CD4-positive, alpha-beta T cell treated with Interleukin-6 at 100 ng/mL for 8 hours (primary cell): ENCODE measurements at places on chromosomes 7 and 10.

DNA sequence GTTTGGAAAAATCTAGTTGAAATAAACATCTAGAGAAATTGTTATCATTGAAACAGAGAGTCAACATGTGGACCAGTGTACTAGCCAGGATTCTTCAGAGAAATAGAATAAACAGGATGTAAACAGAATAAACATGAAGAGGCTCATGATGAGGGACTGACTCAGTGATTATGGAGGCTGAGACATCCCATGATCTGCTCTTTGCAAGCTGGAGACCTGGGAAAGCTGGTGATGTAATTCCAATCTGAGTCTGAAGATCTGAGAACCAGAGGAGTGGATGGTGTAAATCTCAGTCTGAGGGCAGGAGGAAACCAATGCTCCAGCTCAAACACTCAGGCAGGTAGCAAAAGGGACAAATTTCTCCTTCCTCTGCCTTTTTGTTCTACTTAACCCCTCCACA, 62.9 kb upstream of the FAM180A start:
- DNase-seq, result no peak

DNA sequence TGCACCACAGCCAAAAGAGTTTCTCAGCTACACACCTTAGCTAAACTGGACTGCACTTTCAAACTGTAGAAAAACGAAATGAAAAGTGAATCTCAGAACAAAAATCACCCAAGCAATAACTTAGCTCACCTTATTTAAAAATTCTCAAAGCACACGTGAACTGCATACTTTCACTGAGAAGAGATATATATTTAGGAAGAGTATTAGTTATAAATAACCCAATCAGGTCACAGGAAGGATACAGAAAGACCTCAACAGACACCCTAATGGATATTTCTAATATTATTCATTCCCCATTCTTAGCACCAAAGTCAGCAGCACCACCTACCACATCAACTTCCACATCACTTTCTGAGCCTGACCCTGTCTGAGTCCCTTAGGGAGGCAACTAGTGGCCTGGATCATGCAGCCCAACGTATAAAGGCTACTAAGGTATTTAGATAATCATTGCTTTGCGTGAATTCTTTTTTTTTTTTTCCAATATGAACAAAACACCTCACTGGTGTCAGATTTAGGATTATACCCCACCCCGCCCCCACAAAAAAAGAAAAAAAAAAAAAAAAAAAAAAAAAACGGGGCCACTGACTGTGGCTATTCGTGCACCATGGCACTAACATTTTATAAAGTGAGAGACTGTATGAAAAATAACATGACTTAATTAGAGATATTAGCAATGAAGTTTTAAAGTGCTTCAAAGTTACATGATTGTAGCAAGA, 2.6 kb downstream of the ABI1 start:
- no peak for DNase-seq

GRCh38 chr7:19145434-19146115, 354 bp upstream of the FERD3L start:
- no peak for DNase-seq

DNA sequence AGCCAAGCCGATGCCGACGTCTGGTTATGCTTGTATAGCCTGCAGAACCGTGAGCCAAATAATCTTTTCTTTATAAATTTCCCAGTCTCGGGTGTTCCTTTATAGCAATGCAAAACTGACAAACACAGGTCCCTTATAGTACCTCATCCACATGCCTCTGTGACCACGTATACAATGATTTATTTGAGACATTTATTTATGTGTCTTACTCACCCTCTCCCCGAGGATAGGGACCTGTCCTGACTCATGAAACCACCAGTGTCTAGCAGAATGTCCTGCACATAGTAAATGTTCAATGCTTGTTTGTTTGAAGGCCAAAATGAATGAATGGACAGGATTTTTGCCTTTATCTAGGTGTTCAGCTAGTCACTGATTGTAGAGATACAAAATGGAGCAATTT, 147.9 kb upstream of the FZD8 start:
- no peak for DNase-seq

DNA sequence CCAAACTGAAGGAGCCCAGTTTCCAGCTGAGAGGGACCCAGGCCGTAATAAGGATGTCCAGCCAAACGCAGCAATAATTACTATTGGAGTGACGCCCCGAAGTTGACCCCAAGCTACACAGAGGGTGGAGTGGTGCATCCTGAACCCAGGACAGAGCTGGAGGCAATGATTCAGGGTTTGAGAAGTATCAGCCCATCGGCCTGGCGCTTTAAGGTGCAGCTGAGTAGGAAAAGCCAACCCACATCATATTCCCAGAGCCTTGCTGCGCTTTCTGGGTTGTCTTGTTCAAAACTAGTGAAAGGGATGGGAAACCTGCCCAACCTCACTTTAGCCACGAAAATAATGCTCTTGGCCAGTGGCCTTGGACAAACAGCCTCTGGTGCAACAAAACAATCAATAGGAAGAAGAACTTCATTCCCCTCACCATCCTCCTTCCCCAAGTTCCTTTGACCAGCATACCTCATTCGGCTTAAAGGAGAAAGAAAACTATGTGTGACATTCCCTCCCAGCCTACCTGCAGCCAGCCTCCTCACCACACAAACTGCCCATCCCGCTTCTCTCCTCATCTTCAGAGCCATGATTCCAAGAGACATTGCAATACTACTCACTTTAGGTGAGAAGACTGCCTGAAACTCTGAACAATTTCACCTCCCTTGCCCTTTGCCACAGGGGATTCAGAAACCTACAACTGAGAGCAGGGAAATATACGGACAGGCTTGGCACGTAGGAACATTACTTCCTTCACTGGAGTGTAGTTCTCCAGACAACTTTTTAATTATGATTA, 217.2 kb upstream of the MKLN1 start:
- DNase-seq, result no peak

DNA sequence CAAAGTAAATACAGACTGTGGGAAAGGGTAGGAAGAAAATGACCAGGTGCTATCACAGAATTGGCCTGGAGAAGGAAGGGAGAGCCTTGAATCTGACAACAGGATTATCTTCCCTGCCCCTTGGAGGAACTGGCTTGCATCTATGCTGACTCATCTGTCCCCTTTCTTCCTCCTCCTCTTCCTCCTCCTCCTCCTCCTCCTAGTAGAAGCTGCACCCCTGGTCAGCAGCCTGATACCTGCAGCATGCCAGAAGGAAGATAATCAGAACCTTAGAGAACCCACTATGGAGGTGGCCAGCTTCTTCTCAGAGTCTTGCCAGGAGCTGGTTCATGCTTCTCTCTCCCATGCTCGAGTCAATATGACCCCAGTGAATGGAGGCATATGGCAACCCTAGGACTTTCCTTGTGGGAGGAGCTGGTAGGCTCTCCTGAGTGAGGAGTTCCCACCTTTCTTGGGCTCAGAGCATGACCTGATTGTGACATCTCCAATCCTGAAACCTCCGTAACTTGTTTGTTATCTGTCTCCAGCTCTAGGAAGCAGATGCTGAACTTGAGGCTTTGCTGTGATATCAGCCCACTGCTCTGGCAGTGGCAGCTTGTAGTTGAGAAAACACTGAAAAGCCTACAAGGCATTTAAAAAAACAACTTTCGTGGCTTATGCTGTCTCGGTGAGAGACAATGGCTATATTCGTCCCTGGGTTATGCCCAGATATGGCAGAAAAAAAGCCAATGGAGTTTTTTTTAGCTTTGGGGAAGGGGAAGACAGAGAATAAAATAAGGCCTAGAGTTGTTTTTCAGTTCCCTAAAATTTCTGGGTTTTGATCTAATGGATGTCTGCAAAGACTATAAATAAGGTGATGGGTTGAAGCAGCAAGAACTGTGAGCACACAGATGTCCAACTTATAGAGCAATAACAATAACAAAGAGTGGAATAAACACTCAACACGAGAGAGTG, 60.6 kb downstream of the CDHR3 start:
- no peak for DNase-seq

DNA sequence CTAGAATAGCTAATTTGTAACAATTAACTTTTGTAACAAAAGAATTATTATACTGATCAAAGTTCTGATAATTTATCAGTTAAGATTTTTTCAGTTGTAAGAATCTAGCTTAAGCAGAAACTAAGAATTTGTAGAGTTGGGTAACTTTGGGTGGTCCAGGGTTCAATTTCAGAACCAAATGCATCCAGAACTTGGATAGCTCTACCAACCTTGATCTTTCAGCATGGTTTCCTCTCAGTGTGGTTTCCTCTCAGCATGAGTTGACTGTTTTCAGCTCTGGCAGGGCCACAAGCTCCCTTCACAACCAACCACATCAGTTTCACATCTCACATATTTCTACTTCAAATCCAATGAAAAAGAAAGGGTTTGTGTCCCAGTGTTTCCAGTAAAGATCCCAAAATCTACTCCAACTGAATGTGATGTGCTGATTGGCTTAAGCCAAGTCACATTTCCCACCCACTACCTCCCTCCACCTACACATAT, 3.3 kb upstream of the FAS start:
- peak; percentile 33 for DNase-seq

GRCh38 chr10:89032141-89032891, 41.7 kb downstream of the FAS start:
- no peak for DNase-seq

DNA sequence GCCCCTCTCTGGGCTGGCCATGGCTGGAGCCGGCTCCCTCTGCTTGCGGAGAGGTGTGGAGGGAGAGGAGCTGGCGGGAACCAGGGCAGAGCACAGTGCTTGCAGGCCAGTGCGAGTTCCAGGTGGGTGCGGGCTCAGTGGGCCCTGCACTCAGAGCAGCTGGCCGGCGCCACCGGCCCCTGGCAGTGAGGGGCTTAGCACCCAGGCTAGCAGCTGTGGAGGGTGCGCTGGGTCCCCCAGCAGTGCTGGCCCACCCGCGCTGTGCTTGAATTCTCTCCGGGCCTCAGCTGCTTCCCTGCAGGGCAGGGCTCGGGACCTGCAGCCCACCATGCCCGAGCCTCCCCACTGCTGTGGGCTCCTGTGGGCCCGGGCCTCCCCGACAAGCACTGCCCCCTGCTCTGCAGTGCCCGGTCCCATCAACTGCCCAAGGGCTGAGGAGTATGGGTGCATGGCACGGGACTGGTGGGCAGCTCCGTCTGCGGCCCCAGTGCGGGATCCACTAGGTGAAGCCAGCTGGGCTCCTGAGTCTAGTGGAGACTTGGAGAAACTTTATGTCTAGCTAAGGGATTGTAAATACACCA, 61.2 kb upstream of the AGR3 start:
- no peak for DNase-seq

GRCh38 chr10:73590881-73591799, at the start of gene USP54:
USP54 (minus strand) TSS chr10:73591342; CDS start chr10:73575658, 15,684 bp downstream.
- DNase-seq, result peak; percentile 17

- no peak for DNase-seq
Measured at GRCh38 chr10:22984066-22984465, 56.2 kb downstream of the ARMC3 start.

DNA sequence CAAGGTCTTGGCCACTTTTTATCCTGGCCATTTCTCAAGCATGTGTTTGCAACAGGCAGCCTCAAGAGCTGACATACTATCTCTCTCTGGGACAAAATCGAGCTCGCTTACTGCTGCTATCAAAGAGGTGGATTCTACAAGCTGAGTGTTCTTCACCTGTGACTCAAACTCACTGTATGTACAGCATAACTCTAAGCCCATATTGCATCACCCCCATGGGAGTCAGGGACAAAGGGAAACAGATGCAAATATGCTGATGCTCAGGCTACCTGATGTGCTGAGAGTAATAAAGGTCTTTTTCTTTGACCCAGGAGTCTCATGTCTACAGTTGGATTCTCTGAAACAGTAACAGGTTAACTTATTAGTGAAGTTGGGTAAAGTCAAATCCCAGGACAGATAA, 45.2 kb downstream of the PCLO start:
- DNase-seq, result no peak

DNA sequence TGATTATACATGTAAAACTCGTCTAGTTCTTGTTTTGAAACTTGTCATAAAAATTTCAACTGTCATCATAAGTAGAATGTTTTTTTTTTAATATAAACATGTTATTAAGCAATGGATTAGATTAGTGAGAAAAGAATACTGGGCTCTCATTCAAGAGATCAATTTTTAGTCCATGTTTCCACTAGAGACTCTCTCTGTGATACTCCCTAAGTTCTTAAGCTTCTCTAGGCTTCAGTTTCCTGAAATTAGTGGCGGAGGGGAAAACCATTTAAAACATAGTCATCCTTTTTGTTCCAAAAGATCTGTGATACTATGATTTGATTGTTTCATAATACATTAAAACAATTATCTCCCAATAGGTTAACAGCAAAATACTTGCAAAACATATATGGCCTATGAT, 142.2 kb downstream of the AGMO start:
- DNase-seq, result no peak

DNA sequence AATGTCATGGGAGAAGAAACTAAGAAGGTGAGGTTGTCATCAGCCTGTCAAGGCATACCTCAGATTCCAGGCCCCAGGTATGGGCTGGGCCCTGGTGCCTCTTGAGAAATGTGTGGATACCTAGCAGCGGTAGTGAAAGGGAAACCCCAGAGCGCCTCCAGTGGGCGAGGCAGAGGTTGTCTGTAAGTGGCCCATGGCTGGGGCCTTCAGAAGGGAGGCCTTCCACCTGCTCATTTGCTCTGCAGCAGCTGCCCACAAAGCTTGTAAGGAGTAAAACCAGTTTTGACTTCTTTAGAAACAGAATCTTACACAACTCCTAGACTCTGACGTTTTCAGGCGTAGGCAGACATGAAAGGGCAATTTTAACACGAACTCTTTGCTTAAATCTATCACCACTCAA, 509.9 kb downstream of the PARD3 start:
- no peak for DNase-seq

GRCh38 chr7:22812353-22812752, 10.3 kb downstream of the TOMM7 start:
- no peak for DNase-seq

DNA sequence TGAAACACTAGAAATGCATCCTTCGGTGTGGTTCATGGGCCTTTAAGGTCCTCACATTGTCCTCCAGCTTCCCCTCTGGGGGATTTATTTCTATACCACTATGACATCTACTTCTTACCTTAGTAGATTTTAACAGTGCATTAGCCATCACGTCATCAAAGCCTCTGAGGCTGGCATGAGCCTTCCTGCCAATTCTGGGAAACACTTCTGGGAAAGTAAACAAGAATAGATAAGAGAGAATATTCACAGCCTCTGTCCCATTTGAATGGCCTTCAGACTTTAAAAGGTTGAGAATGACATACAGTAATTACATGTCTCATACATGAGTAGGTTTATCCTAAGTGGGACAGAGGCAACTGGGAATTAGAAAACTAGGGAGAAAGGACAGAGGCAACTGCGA, 89.7 kb downstream of the AMPH start:
- DNase-seq, result no peak

- no peak for DNase-seq
Measured at GRCh38 chr7:44185729-44186128, 3.5 kb downstream of the GCK start.

GRCh38 chr10:6365384-6365783, 162.7 kb downstream of the PFKFB3 start:
- no peak for DNase-seq

DNA sequence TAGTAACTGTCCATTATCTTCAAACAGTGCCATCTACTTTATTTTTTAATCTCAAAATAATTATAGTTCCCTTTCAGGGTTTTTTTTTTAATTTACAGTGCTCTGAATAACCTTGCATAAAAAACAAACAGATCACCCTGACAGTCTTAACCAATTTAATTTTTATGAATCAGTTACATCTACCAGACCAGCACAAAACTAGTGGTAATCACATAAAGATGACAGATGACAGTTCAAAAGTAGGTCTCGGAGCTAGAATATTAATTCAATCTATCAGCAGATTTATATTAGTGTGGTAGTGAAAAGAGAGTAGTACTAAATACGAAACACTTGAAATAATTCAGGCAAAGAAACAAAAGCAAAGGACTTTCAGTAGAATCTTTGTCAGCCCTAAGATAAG, 53.9 kb downstream of the COL28A1 start:
- DNase-seq, result no peak
